ENCODE measurements at places on chromosomes 5 and 9.
A peak's percentile ranks its signal among the peaks of the same experiment; 100 is the strongest.

DNA sequence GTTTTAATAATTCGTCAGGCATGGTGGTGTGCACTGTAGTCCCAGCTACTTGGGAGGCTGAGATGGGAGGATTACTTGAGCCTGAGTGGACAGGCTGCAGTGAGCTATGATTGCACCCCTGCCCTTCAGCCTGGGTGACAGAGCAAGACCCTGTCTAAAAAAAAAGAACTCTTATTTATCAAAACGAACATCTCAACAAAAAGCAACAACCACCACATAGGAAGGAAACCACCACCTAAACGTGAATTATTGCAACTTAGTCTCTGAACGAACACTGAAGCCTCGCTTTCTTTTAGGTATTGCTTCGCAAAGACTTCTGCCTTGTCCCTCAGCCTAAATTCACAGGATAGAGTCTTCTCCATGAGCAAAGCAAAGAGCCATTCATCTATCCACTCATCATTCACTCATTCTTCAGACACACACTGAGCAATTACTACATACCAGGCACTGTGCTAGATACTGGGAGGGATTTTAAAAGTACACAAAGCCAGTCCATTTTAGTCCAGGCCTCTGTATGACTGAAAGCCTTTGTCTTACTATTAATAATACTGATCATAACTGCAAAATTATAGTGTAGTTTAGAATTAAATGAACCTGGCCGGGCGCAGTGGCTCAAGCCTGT is 57.4 kb downstream of the THBS4 start:
- DNase-seq = no peak

DNA sequence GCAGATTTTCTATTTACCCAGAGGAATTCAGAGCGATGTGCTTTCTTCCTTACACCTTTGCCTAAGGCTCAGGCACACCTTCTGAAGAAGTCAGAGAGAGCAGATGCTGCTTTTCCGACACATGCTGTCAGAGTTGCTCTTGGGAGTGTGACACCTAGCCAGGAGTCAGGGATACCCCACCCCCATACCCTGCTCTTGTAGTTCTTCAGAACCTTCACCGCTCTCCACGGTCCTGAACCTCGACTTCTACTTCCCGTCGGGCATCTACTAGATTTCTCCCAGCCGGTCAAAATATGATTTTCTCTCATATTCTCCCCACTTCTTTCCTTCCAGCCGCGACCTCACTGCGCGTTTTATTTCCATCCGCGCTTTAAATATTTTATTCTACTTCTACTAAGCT is 1.7 kb downstream of the GRIN3A start:
- peak; percentile 78 for DNase-seq

GRCh38 chr5:62385816-62386400 is 17.8 kb downstream of the DIMT1 start:
- DNase-seq = no peak

- DNase-seq = no peak
These were observed 662.2 kb upstream of the ZNF608 start for GRCh38 chr5:125408448-125409233.

GRCh38 chr5:81544351-81545018 is 150.6 kb upstream of the ACOT12 start:
- DNase-seq = no peak

Data from nephron progenitor cell (in vitro differentiated cells).